Forelimb muscle (tissue), 1 donor: ENCODE measurements at places on chromosomes 11 and 22. TPM values are rescaled to one million over a fixed set of nuclear protein-coding genes. Genes with fewer than 3 reads are reported as not detected.

DNA sequence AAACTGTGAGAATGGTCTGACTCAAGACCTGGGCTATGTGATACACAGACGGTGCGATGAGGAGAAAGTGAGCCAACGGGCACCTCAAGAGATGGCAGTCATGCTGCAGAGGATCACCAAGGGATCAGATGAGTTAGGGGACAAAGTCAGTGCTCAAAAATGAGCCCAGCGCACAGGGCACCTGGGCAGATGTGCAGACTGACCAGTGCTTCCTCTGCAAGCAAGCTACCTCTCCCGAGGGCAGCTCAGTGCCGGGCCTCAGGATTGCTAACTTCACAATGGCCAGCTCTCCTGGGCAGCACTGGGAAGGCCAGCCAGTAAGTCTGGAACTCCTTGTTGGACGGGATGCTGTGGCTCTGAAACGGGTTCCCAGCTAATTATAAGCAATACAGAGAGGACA lies 15.3 kb downstream of the HDHD5 start:
- DNase-seq: no peak

DNA sequence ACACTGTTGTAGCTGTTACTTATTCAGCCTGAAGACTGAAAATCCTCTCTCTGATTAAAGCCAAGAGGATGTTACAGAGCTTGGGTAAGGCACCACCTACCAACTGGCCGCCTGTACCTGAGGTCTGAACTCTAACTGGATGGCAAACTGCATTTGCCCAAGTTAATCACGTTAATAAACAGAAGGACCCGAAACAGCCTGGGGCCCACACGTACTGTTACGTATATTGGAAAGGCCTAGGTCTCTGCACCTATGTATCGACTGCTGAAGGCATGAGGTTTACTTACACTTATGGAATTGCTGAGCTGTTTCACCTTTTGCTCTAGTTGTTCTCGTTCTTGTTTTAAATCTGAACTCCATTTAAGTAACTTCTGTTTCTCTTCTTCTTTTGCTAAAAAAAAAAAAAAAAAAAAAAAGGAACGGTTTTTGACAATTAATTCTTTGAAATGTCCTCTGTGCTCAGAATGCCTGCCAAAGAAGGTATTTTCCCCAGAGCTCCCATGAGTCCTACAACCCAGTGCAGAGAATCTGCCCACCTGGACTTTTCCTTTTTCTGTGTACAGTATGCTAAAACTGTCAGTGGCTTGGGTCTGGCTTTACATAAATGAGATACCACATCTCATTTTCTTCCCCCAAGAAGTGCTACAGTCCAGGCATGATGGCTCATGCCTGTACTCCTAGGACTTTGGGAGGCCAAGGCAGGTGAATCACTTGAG lies 13.1 kb downstream of the LARGE2 start:
- no peak for DNase-seq

Gene IL17REL
- not detected for polyA plus RNA-seq

Gene P2RX6
- 26.5 TPM for polyA plus RNA-seq

DNA sequence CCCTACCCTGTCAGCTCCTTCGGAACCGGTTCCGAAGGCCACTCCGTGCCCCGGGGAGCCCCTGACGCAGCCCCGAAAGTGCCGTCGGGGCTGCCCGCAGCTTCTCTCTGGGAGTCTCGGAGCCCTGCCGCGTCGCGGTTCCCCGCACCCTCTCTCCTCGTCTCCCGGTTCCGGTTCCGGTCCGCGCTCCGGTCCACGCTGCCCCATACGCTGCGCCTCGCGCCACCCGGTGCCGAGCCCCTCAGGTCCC lies 618 bp downstream of the MTA2 start:
- DNase-seq: no peak

GRCh38 chr11:59212744-59213631 lies at the start of gene MPEG1:
Gene MPEG1 (minus strand): TSS chr11:59212927. CDS start chr11:59212865, 62 bp downstream.
- DNase-seq: no peak

DNA sequence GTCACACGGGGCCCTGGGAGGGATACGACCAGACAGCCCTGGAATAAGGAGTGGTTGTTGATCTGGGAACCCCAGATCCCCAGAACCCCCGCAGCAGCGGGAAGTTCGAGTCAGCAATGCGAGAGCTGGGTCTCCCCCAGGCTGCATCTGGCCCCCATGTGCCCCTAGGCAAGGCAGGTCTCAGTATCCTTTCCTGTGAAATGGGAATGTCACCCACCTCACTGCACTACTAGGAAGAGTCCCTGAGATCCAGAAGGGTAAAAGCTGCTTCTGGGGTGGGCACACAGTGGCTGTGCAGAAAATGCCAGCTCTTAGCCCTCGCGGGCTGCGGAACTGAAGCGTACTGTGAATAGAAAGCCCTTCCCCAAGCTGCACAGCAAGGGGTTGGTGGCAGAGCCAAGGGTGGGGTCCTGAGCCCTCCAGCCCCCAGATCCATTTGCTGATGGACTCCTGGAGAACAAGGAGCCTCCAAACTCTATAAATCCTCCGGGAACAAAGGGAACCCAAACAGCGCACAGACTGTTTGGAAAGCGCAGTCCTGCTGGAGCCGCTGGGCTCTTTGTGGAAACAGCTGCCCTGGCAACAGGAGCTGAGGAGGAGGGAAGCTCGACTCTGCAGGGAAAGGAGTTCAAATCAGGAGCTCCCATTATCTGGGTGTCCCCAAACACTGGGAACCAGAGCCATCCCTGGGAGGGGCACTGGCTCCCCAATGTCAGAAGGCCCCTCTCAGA lies 68.2 kb upstream of the SHISAL1 start:
- no peak for DNase-seq

Gene MS4A6A
- polyA plus RNA-seq: 17.6 TPM

Gene SYT13
- polyA plus RNA-seq: 0.30 TPM

- no peak for DNase-seq
Observed at GRCh38 chr11:15714641-15715399, 600.1 kb downstream of the INSC start.

Gene KCNJ1
- 0.30 TPM for polyA plus RNA-seq

DNA sequence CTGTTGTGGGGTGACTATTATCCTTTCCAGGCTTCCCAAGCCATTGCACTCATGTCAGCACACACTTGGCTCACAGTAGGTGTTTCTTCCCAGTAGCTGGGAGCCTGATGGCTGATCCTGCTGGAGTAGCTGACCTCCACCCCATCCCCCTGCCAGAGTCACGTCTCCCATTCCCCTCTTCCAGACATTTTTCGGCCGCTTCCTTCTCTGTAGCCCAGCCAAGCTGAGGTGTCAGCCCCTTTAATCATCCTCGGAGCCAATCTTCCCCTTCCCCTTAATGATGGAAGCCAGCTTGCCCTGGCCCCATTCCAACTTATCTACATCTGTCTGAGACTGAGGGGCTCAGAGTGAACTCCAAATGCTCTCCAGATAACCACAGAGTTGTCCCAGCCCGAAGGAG lies 550.7 kb downstream of the MN1 start:
- no peak for DNase-seq

GRCh38 chr11:9142732-9143131 lies 51.3 kb upstream of the SCUBE2 start:
- DNase-seq: no peak

- DNase-seq: no peak
Observed at GRCh38 chr22:20037419-20037818, 16.5 kb downstream of the TANGO2 start.

GRCh38 chr11:2927851-2928604 lies 1.2 kb downstream of the PHLDA2 start:
- DNase-seq: no peak

Gene C11orf87
- 0.06 TPM for polyA plus RNA-seq

- peak; percentile 87 for DNase-seq
Observed at GRCh38 chr11:64181506-64182411, 4.2 kb upstream of the STIP1 start.

Gene GAL
- polyA plus RNA-seq: 0.28 TPM

Gene DRD4
- 1.1 TPM for polyA plus RNA-seq

GRCh38 chr11:111466615-111467014 lies 45.6 kb downstream of the BTG4 start:
- no peak for DNase-seq

DNA sequence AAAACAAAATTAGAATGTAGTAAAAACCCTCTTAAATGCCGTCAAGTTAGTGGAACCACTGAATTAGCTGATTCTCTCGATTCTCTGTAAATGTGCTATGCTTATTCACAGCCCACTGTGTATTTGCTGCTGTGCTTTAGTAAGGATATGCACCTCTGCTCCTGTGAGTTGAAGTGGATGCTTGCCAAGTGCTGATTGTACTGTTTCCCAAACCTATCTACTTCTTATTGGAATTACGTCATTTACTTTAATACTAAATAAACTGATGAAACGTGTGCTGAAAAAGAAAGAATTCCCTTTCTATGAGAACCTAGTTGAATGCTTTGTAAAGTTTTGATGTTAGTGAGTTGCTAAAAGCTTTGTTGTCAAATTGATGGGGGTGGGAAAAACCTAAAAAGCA lies 158.4 kb downstream of the LRRC4C start:
- DNase-seq: no peak

- DNase-seq: no peak
Observed at GRCh38 chr11:116776522-116776984, 3.8 kb upstream of the BUD13 start.

Gene HDHD5
- polyA plus RNA-seq: 46.4 TPM

DNA sequence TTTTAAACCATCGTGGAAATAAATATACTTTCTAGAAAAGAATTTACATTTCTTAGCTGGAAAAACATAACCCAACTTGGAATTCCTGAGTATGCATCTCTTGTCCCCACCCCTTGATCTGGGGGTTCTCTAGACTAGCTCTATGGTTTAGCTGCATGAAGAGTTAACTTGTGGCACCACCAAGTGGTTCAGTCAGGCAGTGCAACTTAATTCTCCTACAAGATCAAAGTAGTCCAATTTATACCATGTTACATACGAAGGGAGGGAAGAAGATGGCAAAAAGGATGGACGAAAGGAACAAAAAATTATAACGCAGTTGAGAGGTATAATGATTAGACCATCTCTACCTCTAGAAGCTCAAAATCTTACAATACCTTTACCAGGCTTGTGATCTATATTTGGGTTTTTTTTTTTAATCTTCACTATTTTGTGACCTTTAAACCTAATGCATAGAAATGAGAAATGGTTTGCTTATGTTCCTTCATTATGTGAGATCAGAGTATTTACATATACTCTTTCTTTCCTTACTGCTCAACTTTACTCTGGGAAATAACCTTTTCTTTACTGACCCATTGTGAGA lies 28.5 kb upstream of the ALKBH3 start:
- DNase-seq: peak; percentile 26

DNA sequence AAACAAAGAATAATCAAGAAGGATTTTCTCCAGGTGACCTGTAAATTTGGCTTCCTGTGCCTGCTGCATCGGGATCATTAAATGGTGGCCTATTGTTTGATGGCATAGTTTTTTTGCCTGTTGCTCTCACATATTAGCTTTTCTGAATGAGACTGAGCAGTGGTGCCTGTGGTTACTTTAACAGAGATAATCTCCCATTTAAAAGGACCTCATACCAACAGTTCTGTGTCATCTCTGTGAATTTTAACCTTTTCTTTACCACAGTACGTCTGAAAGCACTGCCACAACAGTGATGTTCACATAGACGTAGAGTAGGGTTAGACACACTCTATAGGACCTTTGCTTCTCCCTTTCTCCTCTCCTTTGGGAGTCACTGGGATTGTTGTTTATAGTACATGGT lies 22.9 kb upstream of the RCE1 start:
- no peak for DNase-seq

- no peak for DNase-seq
Observed at GRCh38 chr11:59254286-59254685, 41.6 kb upstream of the MPEG1 start.

- peak; percentile 24 for DNase-seq
Observed at GRCh38 chr11:11178671-11179638, 174.1 kb downstream of the CSNK2A3 start.

Gene TYR
- polyA plus RNA-seq: not detected

Gene NEFH
- polyA plus RNA-seq: 1.5 TPM

- no peak for DNase-seq
Observed at GRCh38 chr22:32596471-32596870, 121.9 kb downstream of the FBXO7 start.

Gene CELSR1
- 2.4 TPM for polyA plus RNA-seq
